Central memory CD4-positive, alpha-beta T cell (primary cell): ENCODE measurements at places on chromosomes 16 and 17.

- DNase-seq: no peak
Observed at GRCh38 chr17:2745317-2746037, 4.0 kb downstream of the CCDC92B start.

DNA sequence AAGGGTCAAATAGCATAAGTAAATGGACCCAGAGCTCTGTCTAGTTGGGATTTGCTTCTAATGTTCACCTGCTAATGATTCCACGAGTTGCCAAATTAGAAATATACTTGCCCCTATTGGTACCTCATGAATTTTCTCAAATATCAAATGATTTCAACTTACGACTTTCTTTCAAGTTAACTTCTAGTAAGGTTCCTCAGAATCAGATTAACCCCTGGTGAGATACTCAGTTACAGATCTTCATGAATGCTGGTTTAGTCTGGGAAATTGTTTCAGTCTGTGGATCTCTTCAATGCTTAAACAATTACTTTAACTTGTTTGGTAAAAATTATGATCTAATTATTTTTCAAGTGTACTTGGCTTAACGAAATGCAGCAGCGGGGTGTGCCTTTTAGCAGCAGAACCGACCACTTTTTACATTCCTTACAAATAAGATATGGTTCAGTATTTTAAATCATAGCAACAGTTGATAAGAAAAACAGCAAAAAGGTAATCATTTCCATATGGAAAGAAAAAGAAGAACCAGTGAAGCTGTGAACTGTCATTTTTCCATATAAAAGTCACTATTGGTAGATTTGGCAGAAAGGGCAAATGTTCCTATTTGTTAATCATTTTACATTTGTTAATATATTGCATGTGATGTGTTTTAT lies 34.5 kb downstream of the TUBD1 start:
- no peak for DNase-seq

GRCh38 chr16:69709456-69710084 lies 16.8 kb downstream of the NQO1 start:
- DNase-seq: peak; percentile 54

DNA sequence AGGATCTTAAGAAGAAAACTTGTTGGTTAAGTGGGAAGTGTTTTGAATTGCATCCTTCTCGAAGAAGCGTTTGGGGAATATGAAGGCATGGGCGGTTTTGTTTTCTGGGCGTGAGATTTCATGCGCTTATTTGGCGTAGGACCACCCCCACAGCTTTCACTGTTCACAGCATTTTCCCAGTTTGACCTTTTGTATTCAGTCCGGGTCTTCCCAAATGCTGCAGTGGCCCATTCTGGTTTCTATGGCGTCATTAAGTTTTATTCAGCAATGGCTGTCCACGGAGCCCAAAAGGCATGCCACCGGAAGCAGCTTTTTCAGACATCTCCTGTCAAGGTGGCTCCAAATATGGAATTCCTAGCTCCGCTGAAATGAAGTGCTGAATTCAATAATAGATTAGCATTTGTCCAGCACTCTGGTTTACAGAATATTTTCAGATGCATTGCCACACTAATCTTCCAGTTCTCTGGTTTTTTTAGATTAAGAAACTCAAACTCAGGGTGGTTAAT lies 90.6 kb upstream of the FBXO47 start:
- no peak for DNase-seq

- no peak for DNase-seq
Observed at GRCh38 chr16:75342308-75342811, 90.9 kb upstream of the BCAR1 start.

- no peak for DNase-seq
Observed at GRCh38 chr16:2152695-2153506, 2.7 kb upstream of the TRAF7 start.

DNA sequence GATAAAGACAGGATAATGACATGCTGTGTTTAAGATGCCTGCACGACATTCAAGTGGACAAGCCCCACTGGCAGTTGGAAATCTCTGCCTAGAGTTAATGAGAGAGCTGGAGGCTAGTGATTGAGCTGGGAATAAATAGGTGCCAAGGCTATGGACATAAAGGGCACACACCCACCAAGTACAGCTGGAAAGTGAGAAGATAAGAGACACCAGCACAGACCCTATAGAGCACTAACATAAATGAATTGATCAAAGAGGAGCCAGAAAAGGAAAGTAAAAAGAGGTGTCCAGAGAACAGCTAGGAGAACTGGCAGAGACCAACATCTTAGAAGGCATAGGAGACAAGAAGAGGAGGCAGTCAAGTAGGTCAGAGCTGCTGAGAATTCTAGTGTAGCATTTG lies 101.2 kb downstream of the YPEL2 start:
- no peak for DNase-seq

DNA sequence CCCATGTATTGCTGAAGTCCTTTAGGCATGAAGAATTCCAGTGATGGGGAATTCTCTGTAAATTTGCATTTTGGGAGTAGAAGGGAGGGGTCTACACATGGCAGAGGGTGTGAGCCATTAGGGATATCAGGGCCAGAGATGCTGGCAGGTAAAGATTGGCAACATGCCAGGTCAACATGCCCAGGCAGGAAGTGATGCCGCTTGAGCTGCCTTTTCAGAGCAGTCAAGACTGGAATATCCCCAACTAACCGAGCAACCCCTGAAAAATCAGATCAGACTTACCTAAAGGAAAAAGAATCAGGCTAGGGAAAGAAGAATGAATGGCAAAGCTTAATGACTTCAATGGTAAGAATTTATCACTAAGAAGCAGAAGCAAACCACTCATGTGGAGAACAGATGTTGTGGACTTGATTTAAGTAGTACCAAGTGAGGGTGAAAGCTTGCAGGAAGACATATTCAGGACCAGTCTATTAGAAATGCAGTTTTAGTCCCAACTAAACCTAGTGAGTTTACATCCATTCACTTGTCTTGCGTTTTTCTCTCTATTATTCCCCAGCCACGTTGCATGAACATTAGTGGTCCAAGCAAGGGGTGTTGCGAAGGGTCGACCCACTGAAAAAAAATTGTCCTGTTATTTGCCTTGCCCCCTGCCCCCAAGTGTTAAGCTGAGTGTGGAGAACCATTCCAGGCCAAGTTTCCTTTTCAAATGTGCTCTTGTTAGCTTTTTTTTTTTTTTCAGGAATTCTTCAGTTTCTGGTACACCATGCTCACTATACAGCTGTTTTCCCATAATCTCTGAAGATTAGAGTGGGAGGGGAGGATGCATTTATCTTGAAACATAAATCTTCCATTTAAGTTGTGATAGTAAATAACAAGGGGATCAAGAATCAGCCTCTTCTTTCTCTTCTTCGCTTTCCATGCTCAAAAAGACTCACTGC lies 105.2 kb downstream of the ABCA8 start:
- DNase-seq: no peak

DNA sequence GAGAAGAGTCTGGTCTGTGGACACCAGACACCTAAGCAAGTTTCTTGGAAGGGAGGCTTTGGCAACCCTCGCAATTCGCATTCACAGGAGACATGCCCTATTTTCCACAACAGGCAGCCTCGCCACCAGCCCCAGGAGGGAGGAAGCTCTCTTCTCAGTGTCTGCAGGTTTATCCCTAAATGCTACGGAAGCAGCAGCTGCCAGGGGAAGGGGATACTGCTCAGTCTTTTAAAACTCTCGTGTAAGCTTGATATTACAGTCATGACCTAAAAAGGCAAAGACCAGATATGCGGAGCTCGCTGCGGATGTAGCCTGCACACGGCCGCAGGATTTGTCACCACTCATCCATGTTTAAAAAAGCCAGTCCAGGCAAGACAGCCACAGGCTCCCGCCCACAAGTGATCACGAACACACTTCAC lies 159.2 kb upstream of the RPH3AL start:
- DNase-seq: no peak

GRCh38 chr16:58464047-58464915 lies 35.7 kb upstream of the NDRG4 start:
- no peak for DNase-seq

- DNase-seq: no peak
Observed at GRCh38 chr17:1004769-1005295, 7.9 kb downstream of the TIMM22 start.

DNA sequence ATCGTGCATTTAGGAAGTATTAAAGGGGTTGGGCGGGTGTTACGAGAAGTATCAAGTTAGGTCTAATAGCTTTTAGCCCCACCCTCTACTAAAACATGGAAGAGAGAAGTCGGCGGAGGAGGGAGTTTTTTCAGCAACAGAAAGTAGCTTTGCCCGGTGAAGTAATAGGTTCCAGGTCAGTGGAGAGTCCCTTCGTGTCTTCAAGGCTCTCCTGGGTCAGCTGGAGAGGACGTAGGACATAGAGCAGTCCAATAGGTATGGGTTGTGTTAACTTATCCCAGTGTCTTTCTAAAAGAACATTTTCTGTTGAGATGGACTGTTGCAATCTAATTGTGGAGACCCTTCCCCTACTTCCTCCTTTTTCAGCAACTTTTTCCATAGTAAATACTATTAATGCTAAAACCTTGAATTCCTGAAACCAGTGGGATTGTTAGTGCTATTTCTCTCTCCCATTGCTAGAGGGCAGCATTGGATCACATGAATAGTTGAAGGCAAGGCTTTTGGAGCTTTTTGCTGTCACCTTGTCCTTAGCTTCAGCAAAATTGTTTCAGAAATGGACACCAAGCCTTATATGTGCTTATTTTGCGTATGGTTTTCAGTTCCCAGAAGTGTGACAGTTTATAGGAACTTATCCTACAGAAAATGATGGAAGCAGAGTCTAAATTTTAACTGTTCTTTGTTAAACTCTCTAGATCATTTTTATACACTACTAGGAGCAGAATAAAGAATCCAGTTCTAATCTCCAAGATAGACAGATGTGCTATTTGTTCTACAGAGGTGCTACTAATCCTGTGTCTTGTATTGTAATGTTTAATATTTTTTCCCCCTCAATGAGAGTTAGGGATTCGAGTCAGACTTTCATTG lies 38.4 kb downstream of the UTP18 start:
- no peak for DNase-seq

DNA sequence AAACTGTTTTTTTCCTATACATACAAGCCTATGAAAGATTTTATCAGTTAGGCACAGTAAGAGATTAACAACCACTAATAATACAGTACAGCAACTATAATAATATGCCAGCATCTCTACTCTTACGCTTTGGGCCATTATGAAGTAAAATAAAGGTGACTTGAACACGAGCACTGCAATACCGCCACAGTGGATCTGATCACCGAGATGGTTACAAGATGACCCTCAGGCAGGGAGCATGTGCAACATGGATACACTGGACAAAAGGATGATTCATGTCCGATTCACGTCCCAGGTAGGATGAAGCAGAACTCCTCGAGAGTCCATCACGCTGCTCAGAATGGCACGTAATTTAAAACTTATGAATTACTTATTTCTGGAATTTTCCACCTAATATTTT lies 10.5 kb downstream of the PELP1 start:
- DNase-seq: no peak

- no peak for DNase-seq
Observed at GRCh38 chr17:72615627-72615991, 476.9 kb downstream of the SLC39A11 start.

- no peak for DNase-seq
Observed at GRCh38 chr16:70162041-70162451, 11.5 kb upstream of the CLEC18C start.

- DNase-seq: no peak
Observed at GRCh38 chr16:11768849-11769248, 26.2 kb upstream of the TXNDC11 start.

GRCh38 chr17:80035687-80035936 lies at the start of gene TBC1D16:
Gene TBC1D16, minus strand, starts transcription at chr17:80035872. Its CDS starts 22,325 bp downstream, at chr17:80013547.
- DNase-seq: peak; percentile 49

DNA sequence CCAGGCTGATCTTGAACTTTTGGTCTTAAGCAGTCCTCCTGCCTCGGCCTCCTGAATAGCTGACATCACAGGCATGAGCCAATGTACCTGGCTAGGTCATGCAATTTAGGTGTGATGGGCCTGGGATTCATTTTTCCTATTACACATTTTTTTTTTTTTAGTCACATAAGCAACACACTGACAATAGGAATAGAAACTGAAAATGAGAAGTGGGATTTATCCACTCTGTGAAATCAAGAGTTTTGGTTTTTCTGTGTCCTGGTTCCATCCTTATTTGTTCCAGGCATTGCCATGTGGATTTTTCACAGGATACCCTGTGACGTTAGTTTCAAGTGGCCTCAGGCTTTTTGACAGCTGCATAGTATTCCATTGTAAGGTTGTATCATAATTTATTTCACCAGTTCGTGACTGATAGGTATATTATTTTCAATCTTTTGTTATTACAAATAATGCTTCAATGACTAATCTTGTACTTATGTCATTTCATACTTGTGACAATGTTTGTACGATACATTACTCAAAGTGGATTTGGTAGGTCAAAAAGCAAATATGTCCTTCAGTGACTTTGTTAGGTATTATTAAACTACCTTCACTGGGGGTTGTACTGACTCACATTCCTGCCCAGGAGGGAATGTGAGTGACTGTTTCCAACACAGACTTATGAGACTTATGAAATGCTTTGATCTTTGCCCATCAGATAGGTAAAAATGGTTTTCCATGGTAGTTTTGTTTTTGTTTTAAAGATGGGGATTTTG lies 10.6 kb downstream of the ADCY7 start:
- no peak for DNase-seq

- DNase-seq: no peak
Observed at GRCh38 chr17:35651467-35651866, 64.3 kb downstream of the AP2B1 start.

DNA sequence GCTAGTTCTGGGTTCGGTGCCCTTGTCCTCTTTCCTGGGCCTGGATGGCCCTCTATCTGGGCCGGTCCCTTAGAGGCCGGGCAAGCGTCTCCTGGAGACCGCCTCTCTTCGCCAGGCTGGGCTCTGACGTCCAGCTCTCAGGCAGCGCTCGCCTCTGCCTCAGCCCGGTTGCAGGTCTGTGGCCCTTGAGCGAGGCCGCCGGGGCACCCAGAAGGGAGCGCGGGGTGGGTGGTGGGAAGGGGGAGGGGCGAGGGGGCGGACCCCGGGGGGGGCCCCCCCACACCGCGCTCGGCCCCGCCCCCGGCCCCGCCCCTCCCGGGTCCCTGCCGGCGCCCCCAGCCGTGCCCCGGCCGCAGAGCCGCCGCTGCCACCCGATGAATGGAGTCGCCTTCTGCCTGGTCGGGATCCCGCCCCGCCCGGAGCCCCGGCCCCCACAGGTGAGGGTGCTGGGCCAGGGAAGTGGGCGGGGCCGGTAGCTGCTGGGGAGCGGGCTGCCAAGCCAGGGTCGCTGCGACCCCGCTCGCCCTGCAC lies at the start of gene ARHGAP23:
Gene ARHGAP23 (plus strand): TSS at position 353 of the 531 bp plus-strand sequence. CDS start 22 bp downstream, at position 375.
- DNase-seq: peak; percentile 14

- DNase-seq: no peak
Observed at GRCh38 chr17:41885733-41886132, 20.5 kb upstream of the KLHL11 start.

DNA sequence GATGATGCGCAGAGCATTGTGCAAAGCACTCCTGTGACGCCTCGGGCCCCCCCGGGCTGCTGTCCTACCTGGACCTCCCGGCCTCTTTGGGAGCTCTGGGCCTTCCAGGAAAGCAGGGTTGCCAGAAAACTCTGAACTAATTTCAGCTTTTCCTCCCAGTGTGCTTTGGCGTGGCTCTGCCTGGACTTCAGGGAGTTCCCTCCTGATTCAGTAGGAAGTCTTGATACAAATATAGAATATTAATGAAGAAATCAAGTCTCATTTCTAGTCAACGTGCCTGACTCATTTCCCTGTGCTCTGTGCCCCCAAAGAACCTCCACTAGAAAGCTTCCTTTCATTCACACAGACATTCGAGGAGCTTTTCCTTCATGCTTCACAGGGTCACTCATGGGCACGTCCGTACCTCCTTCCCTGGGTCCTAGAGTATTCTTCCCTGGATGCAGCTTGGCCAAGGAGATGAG lies 84.0 kb upstream of the NOL11 start:
- no peak for DNase-seq

GRCh38 chr16:2842340-2843000 lies 12.4 kb downstream of the ZG16B start:
- peak; percentile 61 for DNase-seq

- DNase-seq: peak; percentile 34
Observed at GRCh38 chr17:75024686-75025397, 12.4 kb downstream of the MRPL58 start.
